T-helper 17 cell (primary cell): ENCODE measurements at places on chromosomes 12 and 14. TPM values are rescaled to one million over a fixed set of nuclear protein-coding genes. Genes with fewer than 3 reads are reported as not detected.

Gene RACGAP1
- 7.3 TPM for total RNA-seq

DNA sequence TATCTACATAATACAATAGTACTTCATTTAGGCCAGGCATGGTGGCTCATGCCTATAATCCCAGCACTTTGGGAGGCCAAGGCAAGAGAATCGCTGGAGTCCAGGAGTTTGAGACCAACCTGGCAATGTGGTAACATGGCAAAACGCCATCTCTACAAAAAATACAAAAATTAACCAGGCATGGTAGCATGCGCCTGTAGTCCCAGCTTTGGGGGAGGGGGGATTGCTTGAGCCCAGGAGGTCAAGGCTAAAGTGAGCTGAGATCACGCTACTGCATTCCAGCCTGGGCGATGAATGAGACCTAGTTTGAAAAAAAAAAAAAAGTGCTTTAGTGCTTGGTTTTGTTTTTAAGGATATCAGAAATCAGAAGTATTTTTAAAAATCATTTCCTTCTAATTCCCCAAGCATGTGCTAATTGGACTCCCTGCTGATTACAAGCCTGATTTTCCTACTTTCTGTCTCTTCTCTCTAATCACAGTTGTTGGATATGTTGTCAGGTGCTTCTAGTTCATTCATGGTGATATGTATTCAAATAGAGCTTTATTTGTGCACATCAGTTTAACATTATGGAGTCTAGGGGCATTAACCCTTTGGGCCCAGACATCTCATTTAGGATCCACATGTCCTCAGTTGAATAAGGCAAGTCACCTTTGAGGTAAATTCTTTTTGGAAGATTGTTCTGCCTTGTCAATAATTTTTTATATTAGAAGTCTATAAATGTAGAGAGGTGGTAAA lies 7.0 kb upstream of the KRAS start:
- DNase-seq = no peak

Gene CACNA2D4
- total RNA-seq = 25.2 TPM

GRCh38 chr12:116354950-116355783 lies 77.7 kb upstream of the MED13L start:
- no peak for DNase-seq

Gene SDSL
- 0.42 TPM for total RNA-seq

GRCh38 chr14:101098641-101099040 lies 195.1 kb upstream of the RTL1 start:
- no peak for DNase-seq

Gene FAM222A
- 2.0 TPM for total RNA-seq

GRCh38 chr14:36424478-36425102 lies 95.4 kb downstream of the NKX2-1 start:
- DNase-seq = no peak

Gene SERPINA1
- total RNA-seq = 3.5 TPM

GRCh38 chr12:114701553-114701952 lies 17.6 kb upstream of the TBX3 start:
- no peak for DNase-seq

Gene GPX2
- total RNA-seq = not detected

Gene PPM1H
- 0.31 TPM for total RNA-seq

Gene OTX2
- total RNA-seq = not detected

- DNase-seq = no peak
These were observed 175.9 kb downstream of the PELI2 start for GRCh38 chr14:56294128-56294527.

DNA sequence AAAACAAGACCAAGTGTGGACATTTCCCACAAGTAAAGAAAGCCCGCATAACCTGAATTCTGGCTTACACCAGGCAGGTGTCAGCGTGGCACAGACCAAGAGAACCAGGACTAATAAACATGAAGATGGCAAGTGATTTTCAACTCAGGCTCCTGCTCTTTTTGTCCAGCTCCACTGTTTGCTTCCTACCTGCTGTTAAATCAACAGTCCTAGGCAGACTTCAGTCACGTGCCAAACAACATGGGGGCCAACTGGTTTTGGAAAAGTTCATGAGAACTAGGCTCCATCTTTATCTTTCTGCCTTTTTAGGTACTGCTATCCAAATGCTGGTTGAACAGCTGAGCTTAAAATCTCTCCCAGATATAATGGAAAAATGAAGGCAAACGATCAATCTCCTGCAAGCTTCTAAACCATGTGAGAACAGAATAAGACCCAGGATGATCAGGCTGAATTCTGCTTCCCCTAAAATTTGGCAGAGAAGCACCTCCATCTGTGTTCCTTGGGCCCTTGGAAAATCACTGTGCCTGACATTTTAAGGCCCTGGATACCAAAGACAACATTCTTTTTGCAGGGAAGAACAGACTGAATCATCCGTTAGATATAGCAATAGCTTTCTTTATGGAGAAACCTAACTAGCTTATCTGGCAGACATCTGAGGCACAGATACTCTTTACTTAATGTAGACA lies 215.6 kb upstream of the USP15 start:
- no peak for DNase-seq

Gene POTEG
- not detected for total RNA-seq

Gene TAS2R7
- not detected for total RNA-seq

- no peak for DNase-seq
These were observed 194.3 kb downstream of the RGS6 start for GRCh38 chr14:72126561-72126960.

GRCh38 chr12:42763682-42764081 lies 174.1 kb upstream of the PRICKLE1 start:
- no peak for DNase-seq

DNA sequence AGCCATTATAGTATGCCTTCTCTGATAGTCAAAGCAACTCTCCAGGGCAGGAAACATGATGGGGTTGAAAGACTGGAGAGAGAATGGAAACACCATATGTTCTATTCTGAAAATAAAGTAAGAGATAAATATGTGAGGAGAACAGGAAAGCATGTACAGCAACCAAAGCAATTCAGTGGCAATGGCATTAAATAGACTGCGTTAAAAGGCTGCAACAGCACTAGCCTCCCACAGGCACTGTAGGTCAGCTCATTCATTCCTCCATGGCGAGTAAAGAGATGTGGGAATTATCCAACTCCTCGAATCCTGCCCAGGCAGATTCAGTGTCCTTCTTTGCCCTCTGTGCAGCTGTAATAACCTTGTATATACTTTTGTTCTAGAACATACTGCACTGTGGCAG lies 43.8 kb downstream of the ANO6 start:
- DNase-seq = no peak

DNA sequence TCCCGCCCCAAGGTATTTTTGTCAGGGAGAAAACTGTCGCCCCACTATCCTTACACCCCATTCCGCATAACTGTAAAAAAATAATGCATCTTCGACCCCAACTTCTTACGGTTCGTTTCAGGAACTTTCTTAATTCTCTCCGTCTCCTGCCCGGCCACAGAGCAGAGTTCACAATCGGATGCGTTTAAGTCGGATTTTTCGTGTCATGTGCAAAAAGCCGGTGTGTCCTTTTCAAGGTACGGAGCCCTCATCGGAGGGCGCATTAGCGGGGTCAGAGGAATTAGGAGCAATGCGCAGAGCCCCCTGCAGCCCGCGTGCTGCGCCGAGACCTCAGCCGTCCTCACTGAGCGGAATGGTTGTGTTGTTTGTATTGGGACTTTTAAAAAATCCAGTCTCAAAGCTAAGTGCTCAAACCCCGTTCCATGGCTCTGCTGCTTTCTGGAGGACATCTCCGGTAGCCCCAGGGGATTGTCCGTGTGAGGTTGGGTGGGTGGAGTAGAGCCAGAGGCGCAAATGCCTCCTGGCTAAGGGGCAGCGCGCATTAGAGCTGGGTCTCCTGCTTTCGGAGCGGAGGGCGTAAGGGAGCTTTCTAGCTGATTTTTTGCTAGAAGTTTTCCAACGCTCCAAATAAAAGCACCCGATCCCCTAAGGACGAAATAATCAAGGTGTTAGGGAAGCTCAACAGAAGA lies 3.9 kb upstream of the GSC start:
- DNase-seq = no peak

GRCh38 chr14:55749201-55749812 lies 169.3 kb downstream of the KTN1 start:
- DNase-seq = no peak

- DNase-seq = no peak
These were observed 2.1 kb downstream of the SCAF11 start for GRCh38 chr12:45988264-45988663.

GRCh38 chr14:63392236-63392635 lies 73.5 kb upstream of the GPHB5 start:
- DNase-seq = no peak

DNA sequence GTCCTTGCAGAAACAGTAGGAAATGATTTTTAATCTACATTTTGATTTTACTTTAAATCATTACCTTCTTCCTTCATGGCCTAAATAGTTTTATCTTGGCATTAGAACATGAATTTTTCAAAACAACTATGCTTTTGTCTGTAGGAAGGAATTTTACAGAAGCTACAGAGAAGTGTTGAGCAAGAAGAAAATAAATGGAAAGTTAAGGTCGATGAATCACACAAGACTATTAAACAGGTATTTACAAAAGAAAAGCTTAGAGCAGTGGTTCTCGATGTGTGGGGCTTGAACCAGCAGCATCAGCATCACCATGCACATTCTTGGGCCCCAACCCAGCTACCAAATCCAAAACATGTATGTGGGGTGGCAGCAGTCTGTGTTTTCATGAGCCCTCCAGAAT lies 91.6 kb downstream of the KTN1 start:
- no peak for DNase-seq

GRCh38 chr14:20934148-20934762 lies 21.0 kb upstream of the RNASE2 start:
- DNase-seq = no peak

Gene ALG10B
- 6.9 TPM for total RNA-seq
